Activated CD4-positive, alpha-beta T cell treated with anti-CD3 and anti-CD28 coated beads, Interleukin-2, amount 50 U/mL, for 24 hours (primary cell): ENCODE measurements at places on chromosomes 13 and 19.

DNA sequence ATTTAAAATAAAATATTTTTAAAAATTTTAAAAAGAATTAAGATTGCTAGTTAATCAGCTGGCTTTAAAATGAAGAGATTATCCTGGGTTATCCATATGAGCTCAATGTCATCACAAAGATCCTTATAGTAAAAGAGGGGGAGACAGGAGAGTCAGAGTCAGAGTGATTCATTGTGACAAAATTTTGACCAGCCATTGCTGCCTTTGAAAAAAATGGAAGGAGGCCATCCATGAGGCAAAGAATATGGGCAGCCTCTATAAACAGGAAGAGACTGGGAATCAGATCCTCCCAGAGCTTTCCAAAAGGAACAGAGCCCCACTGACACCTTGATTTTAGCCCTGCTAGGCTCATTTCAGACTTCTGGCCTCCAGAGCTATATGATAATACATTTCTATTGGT is 9.3 kb upstream of the RUBCNL start:
- DNase-seq: no peak

DNA sequence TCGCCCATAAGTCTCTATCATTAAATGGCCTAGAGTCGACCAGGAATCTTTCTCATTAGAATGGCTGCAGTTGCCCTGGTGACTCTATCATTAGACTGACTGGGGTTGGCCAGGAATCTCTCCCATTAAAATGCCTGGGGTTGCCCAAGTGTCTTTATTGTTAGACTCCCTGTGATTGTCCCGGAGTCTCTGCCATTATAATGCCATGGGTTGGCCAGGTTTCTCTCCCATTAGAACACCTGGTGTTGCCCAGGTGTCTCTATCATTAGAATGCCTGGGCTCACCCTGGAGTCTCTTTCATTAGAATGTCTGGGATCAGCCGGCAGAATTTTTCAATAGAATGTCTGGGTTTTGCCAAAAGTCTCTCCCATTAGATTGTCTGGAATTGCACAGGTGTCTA is 1459.3 kb downstream of the UQCRFS1 start:
- DNase-seq: no peak

DNA sequence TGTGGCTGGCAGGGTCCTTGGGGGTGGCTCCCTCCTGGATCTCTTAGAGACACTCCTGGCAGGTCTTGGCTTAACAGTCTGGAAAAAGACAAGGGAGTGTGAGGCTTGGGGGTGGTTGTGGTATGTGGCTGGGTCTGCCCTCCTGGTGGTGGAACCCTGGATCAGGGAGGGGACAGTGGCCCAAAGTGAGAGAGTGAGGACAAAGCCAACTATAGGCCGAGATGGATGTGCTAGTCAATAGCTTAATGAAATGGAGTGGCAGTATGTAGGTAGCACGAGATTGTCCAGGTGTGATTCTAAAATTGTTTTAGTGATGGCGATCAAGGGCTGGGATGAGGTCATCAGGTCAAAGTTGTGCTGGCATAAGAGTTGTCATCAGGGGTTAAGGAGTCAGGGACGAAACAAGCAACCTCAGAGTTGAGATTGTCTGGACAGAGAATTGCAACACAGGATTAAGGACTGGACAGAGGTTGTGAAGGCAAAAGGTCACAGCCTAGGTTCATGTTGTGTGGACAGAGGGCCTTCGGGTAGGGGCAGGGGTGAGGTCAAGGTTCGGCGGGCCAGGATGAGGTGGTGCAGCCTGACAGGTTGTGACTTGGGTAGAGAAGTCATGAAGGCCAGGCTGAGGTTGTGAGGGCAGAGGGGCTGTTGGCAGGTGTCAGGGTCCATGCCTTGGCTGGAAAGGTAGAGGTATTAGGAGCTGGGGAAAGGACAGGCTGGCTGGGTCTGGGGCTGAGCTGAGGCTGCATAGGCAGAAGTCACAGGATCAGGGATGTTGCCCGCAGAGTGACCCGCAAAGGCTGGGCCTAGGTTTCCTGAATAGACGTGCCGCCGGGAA is 4.5 kb upstream of the RASAL3 start:
- no peak for DNase-seq

- no peak for DNase-seq
These were observed 2.4 kb downstream of the CRLF1 start for GRCh38 chr19:18603958-18604819.

DNA sequence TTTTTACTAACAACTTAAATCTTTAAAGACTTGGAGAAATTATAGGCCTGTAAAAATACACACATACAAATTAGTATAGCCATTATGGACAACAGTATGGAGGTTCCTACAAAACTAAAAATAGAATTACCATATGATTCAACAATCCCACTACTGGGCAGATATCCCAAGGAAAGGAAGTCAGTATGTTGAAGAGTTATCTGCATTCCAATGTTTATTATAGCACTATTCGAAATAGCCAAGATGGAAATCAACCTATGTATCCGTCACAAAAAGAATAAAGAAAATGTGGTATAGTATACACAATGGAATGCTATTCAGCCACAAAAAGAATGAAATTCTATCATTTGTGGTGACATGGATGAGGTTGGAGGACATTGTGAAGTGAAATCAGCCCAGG is 37.2 kb downstream of the SLITRK1 start:
- DNase-seq: no peak

- no peak for DNase-seq
These were observed 312.8 kb upstream of the PCDH20 start for GRCh38 chr13:61728471-61728870.

GRCh38 chr19:35790981-35791813 is 15.8 kb downstream of the ARHGAP33 start:
- DNase-seq: no peak

DNA sequence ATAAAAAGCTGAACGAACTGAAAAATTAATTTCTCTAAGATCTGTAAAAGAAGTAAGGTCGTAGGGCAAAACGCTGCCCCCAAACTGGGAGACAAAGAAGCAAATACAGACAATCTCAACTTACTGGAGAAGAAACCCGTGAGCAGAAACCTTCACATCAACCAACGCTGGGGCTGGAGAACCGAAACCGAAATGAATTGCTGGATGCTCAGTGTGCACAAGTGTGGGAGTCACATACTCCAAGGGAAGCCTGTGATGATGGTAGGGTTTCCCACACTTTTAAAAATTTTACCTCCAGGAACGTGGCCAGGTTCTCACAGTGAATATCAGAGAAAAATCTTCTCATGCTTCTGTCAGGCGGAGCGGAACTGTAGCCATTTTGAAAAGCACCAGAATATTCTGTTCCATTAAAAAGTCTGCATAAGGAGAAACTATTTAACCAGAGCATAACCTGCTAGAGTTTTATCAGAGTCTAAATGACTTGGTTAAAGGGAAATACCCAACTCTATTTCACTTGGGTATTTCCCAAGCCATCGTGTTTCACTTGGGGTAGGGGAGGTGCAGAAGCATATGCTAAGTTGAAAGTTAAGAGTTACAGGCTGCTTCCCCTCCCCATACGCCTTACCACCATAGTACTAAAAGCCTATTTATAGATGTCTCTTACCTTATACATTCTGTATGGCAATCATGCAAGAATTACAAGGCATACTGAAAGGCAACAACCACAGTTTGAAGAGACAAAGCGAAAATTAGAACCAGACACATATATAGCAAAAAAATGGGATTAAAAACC is 110.5 kb upstream of the SLITRK1 start:
- DNase-seq: no peak

GRCh38 chr19:16385821-16386220 is 61.2 kb downstream of the KLF2 start:
- DNase-seq: no peak

GRCh38 chr13:106617561-106617960 is 49.6 kb upstream of the ARGLU1 start:
- no peak for DNase-seq

DNA sequence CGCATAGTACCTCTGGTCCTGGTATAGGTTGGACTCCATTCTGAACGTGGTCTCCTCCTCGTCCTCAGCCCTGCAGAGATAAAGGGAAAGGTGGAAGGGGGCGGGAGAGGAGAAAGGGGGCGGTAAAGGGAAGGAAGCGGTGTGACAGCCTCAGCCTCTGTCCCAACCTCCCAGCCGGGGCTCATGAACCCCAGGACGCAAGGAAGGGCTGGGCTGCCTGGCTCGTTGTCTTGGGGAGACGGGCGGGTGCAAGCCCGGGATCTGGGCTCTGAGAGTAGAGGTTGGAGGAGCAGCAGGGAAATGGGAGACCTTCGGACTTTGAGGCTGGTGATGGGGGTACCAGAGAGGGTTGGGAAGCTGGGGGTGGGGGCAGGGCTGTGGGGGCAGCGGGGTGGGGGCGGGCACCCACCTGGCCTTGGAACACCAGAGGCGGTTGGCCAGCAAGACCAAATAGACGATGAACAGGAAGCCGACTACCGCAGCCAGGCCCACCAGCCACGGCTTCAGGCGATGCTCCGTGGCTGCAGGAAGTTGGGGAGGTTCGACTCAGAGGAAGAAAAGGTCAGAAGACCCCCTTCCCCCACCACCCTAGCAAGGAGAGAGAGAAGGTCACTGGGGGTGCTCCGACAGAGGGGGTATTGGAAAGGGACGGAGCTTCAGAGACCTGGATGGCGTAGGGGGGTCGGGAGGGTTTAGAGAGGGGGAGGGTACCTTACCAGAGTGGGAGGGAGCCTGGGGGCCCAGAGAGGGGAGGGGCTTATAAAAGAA is 1.7 kb downstream of the SMIM24 start:
- no peak for DNase-seq

DNA sequence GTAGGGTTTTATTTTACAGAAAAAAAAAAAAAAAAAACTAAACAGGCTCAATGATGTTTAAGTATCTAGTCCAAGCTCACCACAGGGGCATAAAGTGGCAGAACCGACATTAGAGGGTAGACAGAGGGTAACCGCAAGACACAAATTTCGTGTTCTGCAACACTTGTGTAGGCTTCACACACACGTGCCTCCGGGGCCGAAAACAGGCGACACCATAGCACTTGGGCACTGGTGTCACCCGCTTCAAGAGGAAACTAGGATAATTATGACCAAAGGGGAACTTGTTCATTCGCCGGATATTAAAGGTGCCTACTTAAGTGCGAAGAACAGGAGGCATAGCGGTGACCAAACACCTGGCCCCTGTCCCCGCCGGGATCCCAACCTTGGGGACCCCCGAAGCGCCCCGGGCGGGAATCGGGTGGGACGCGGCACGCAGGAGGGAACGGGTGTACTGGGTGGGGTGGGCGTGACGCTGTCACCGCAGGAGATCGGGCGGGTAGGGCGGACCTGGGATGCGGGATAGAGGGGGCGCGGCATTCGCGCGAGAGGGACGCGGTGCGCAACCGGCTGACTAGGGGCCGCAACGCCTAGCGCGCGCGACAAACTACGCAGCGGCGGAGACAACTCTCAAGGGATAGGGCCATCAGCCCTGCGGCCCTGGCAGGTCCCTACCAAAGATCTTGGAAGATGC is 558 bp downstream of the MZT1 start:
- peak; percentile 9 for DNase-seq

DNA sequence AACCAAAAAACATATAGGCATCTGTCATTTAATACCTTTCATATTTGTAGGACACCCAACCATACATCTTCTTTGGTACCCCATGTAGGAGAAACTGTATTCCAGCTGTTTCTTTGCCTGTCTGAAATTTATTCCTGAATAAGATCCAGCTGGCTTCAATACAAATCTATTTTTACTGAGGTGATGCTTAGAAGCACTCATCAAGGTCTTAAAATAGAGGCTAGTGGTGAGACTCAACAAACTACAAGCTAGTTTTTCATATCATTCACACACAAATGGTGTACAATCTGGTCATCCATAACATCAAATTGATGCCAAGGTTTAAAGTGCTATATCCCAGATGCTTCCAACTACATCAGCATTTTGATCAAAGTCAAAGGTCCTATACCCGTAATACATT is 1071.3 kb upstream of the MIR17HG start:
- no peak for DNase-seq

DNA sequence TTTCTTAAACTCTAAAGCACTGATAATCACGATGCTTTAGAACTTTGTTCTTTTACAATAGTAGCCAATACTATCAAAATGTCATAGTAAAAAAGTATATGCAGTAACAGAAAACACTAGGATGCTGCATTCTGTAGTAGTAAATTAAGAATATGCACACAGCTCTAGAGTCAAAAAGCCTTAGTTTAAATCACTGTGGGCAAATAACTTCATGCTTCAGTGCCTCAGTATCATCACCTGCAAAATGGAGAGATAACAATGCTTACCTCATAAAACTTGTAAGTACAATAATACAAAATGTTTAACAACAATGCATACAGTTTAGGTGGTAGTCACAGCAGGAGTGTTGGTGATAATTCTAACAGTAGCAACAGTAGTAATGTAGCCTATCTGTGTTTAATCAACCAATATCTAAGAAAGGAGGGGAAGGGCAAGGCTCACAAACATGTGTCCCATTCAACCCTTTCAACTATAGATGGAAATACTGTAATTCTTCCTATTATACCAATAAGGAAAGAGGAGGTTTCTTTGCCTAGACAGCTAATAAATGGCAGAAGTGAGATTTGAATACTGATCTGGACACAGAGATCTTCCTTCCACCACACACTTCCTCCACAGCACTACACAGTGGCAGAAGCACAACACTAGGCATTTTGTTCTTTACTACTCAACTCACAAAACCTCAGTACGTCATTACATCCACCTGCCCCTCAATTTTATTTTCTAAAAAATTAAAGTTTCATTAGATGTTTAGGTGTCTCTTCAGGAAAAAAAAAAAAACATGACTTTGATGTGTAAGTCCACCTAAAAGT is 4.6 kb downstream of the RBM26 start:
- no peak for DNase-seq

DNA sequence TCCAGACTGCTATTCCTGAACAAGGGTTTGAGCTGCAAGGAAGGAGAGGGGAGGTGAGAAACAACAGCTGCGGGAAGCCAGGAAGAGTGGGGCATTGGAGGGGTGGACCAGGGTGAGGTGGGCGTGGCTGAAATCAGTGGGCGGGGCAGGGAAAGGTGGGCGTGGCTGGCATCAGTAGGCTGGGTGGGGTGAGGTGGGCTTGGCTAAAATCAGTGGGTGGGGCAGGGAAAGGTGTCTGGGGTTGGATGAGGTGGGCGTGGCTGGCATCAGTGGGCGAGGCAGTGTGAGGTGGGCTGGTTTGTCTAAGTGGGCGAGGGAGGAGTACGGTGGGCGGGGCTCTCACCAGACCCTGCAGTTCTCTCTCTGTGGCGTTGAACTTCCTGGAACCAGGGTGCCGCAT is 87.6 kb downstream of the MUC16 start:
- no peak for DNase-seq

DNA sequence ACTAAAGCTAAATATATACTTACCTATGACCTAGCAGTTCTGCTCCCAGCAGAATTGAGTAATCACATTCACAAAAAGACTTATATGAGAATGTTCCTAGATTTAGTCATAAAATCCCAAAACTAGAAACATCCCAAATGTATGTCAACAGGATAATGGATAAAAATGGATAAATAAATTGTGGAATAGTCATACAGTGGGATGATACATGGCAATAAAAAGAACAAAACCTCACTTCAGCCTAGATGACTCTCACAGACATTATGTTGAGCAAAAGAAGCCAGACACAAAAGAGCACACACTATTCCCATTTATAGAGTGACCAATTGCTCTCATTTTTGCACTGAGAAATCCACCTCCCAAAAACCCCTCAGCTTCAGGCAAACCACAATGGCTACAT is 352.4 kb upstream of the HTR2A start:
- DNase-seq: no peak

- no peak for DNase-seq
These were observed 75.9 kb downstream of the FRY start for GRCh38 chr13:32107474-32107873.
